Hepatocyte (in vitro differentiated cells): ENCODE measurements at places on chromosomes 5 and 9. TPM values are rescaled to one million over a fixed set of nuclear protein-coding genes. Genes with fewer than 3 reads are reported as not detected.

- no peak overlapping the region for H3K4me3 ChIP-seq
- no peak for DNase-seq
- H3K27ac ChIP-seq, result no peak overlapping the region
- H3K36me3 ChIP-seq, result no peaks in the 10 kb centered on the region
Observed at GRCh38 chr9:79387101-79387835, 184.5 kb upstream of the TLE4 start.

DNA sequence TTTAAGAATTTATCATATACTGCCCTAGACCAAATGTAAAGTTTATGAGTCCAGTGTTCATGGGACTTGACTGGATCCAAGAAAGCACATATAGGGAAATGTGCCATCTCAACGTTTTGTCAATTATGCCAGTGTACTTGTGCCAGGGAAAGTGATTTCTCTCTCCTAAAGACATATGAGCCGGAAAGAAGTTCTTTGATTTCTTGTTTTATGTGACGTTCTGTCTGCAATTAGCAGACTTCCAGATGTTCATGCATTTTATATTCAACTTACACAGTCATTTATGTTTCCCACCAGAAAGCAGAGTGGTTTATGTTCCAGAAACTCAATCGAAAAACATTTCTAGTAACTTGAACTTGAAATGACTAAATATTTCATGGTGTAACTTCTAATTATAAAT, 203.8 kb downstream of the FAM170A start:
- peak; percentile 7 for DNase-seq
- no peaks in the 10 kb centered on the region for H3K36me3 ChIP-seq
- no peaks in the 10 kb centered on the region for H3K4me1 ChIP-seq

GRCh38 chr5:31116466-31117031, 76.9 kb upstream of the CDH6 start:
- H3K4me1 ChIP-seq, result no peaks in the 10 kb centered on the region
- no peak overlapping the region for H3K4me3 ChIP-seq
- H3K36me3 ChIP-seq, result no peaks in the 10 kb centered on the region

The SPATA31D4 gene
- not detected in 2 replicates for total RNA-seq

The RXRA gene
- total RNA-seq, result 32.5 and 35.9 TPM in 2 replicates

The SHROOM1 gene
- 8.5 and 10.0 TPM in 2 replicates for total RNA-seq

The NR5A1 gene
- total RNA-seq, result 0.07 and 0.20 TPM in 2 replicates

The NUDT12 gene
- 28.5 and 38.9 TPM in 2 replicates for total RNA-seq

The IL3 gene
- total RNA-seq, result 0.37 TPM in 1 of 2 replicates, not detected in the other
